ENCODE measurements at places on chromosomes 7 and 10. TPM values are rescaled to one million over a fixed set of nuclear protein-coding genes. Genes with fewer than 3 reads are reported as not detected.

DNA sequence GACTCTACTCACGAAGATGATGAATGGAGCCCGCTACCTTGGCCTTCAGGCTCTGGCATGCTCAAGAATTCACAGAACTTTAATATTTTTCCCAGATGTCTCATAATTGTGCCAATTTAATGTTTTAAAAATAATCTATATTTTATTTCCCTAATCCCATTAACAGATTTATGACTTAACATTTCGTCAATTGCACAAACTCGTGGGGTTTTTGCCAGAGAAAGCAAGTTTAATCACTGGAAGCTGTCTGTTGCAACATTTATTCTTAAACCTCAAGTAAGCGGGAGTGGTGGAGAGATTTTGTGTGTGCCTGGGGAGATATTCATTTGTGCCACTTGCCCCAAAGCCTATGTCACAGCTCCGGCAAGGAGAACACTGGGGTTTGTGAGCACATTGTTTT is 117.9 kb downstream of the TEX36 start:
- DNase-seq: no peak
- H3K4me3 ChIP-seq: no peak overlapping the region
- no peaks in the 10 kb centered on the region for H3K4me1 ChIP-seq
- no peaks in the 10 kb centered on the region for H3K36me3 ChIP-seq
- no peak overlapping the region for H3K27ac ChIP-seq

DNA sequence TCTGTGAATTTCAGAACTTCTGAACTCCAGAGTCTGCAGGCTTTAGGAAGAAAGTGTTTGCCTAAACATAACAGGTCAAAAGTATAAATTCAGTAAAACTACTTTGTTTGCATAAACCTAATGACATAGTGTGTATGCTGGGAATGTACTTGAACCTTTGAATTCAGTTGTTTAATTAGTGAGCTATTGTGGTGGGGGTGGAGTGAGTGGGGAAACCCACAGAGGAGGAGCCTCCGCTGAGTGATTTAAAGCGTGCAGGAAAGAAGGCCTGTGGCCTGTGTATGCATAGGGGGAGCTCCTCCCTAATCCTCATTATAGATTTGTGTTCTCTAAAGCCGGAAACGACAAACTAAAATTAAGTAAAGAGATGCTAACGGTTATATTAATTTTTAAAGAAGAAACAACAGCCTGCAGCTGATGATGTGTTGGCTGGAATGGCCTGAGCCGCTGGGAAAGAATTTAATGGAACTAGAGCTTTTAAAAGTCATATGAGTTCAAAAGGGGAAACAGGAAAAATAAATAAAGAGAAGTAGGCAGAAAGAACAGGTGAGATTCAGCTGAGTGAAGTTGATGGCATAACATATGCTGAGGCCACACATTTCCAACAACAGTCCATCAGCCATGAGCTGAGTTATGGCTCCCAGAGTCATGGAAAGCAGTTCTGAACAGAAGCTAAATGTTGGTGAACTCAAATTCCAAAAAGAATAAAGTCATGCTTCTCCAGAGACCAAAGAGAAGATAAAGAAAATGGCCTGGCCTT is 595.0 kb downstream of the GRM8 start:
- no peak overlapping the region for H3K27ac ChIP-seq
- DNase-seq: no peak
- no peaks in the 10 kb centered on the region for H3K4me1 ChIP-seq
- H3K27me3 ChIP-seq: no peaks in the 10 kb centered on the region
- H3K36me3 ChIP-seq: no peaks in the 10 kb centered on the region
- H3K4me3 ChIP-seq: no peak overlapping the region

DNA sequence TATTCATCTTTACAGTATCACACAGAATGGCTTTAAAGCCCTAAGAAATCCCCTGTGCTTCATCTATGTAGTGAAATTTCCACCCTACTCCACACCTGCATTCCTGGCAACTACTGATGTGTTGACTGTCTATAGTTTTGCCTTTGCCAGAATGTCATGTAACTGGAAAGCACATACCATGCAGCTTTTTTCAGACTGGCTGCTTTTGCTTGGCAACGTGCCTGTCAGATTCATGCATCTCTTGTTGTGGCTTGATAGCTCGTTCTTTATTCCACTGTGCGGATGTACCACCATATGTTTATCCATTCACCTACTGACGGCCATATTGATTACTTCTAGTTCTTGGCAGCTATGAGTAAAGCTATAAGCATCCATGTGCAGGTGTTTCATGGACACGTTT is 30.6 kb downstream of the RBM17 start:
- H3K36me3 ChIP-seq: peaks cover 25% of the 10 kb centered on the region
- no peaks in the 10 kb centered on the region for H3K27me3 ChIP-seq
- no peak overlapping the region for H3K4me3 ChIP-seq
- H3K4me1 ChIP-seq: no peaks in the 10 kb centered on the region

DNA sequence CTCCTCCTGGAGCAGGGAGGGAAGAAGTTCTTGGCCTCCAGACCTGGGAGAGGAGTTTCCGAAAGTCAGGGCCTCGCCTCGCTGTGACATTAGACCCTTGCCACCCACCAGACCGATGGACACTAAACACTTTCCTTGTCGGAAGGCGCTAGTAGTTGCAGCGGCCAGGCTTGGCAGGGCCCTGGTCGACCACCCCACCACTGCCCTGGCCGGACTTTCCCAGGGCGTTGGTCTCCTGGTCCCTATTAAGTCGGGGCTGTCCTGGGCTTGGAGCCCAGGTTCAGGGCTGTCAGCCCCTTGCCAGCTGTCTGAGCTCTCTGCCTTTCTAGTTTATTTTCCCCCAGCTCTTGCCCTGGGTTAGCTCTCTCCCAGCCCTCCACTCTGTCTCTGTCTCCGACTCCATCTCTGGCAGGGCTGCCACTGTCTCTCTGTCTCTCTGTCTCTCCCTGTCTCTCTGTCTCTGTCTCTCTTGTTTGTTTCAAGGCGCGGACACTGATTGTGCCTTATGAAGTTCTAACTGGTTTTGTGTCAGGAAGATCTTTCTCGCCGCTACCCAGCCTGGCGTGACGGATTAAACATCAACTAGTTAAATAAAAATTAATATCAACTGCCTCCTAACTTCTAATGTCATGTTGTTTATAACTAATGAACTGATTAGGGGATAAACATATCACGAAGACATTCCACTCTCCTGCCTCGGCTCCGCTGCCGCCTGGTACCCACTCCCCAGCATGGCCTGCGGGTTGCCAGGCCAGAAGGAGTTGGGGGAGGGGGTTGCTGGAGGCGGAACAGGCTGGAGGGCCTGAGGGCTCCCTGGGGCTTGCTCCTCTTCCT is 13.8 kb upstream of the PAX2 start:
- peaks cover 33% of the 10 kb centered on the region for H3K27me3 ChIP-seq
- H3K36me3 ChIP-seq: no peaks in the 10 kb centered on the region
- no peak overlapping the region for H3K4me3 ChIP-seq
- DNase-seq: no peak
- no peak overlapping the region for H3K27ac ChIP-seq

- peak overlapping the region; percentile 86 for H3K27ac ChIP-seq
- peaks cover 77% of the 10 kb centered on the region for H3K4me1 ChIP-seq
- H3K4me3 ChIP-seq: no peak overlapping the region
- H3K27me3 ChIP-seq: no peaks in the 10 kb centered on the region
- DNase-seq: no peak
Observed at GRCh38 chr10:128061306-128062300, 64.6 kb downstream of the MKI67 start.

- peaks cover 15% of the 10 kb centered on the region for H3K4me1 ChIP-seq
- no peaks in the 10 kb centered on the region for H3K36me3 ChIP-seq
- DNase-seq: no peak
- peak overlapping the region; percentile 38 for H3K27ac ChIP-seq
- H3K27me3 ChIP-seq: no peaks in the 10 kb centered on the region
Observed at GRCh38 chr10:132382231-132382922, 14.6 kb upstream of the PWWP2B start.

DNA sequence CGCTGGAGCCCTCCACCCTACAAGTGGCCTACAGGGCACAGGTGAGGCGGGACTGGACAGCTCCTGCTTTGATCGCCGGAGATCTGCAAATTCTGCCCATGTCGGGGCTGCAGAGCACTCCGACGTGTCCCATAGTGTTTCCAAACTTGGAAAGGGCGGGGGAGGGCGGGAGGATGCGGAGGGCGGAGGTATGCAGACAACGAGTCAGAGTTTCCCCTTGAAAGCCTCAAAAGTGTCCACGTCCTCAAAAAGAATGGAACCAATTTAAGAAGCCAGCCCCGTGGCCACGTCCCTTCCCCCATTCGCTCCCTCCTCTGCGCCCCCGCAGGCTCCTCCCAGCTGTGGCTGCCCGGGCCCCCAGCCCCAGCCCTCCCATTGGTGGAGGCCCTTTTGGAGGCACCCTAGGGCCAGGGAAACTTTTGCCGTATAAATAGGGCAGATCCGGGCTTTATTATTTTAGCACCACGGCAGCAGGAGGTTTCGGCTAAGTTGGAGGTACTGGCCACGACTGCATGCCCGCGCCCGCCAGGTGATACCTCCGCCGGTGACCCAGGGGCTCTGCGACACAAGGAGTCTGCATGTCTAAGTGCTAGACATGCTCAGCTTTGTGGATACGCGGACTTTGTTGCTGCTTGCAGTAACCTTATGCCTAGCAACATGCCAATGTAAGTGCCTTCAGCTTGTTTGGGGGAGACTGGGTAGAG is at the start of gene COL1A2:
COL1A2 (plus strand) TSS at position 459 of the 704 bp plus-strand sequence; CDS start at position 596, 137 bp downstream.
- H3K27me3 ChIP-seq: peaks cover 15% of the 10 kb centered on the region
- peak; percentile 3 for DNase-seq
- H3K4me1 ChIP-seq: peaks cover 8% of the 10 kb centered on the region
- no peaks in the 10 kb centered on the region for H3K36me3 ChIP-seq
- no peak within 1 kb of the TSS for H3K4me3 ChIP-seq
- H3K27ac ChIP-seq: no peak within 1 kb of the TSS

- H3K4me3 ChIP-seq: no peak overlapping the region
- no peaks in the 10 kb centered on the region for H3K27me3 ChIP-seq
Observed at GRCh38 chr7:54166419-54166818, 375.8 kb upstream of the VSTM2A start.

GRCh38 chr7:18890134-18890533 is 227.3 kb downstream of the TWIST1 start:
- DNase-seq: no peak
- no peaks in the 10 kb centered on the region for H3K4me1 ChIP-seq
- no peak overlapping the region for H3K27ac ChIP-seq
- H3K4me3 ChIP-seq: no peak overlapping the region
- H3K27me3 ChIP-seq: no peaks in the 10 kb centered on the region

GRCh38 chr7:151240942-151241754 is 7.3 kb downstream of the SMARCD3 start:
- H3K27me3 ChIP-seq: peaks cover 13% of the 10 kb centered on the region
- H3K27ac ChIP-seq: no peak overlapping the region
- peaks cover 13% of the 10 kb centered on the region for H3K36me3 ChIP-seq
- DNase-seq: no peak

DNA sequence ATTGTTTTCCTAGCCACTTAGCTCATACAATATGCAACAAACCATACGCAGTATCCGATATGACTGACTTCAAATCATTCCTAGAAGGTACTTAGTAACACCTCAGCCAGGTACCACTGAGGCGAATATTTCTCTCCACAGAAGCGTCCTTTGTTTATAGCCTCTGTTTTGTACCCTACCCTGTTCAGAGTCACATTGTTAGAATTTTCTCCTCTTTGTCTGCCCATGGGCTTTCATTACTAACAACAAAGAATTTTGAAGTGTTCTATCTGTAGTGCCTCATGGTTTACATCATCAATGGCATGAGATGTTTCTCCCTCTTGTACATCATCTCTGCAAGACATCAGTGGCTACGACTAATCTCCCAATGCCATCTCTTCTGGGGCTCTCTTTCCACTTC is 212.4 kb upstream of the GLI3 start:
- H3K27ac ChIP-seq: no peak overlapping the region
- H3K4me1 ChIP-seq: no peaks in the 10 kb centered on the region
- DNase-seq: no peak
- H3K36me3 ChIP-seq: no peaks in the 10 kb centered on the region
- no peak overlapping the region for H3K4me3 ChIP-seq
- H3K27me3 ChIP-seq: no peaks in the 10 kb centered on the region

- H3K4me3 ChIP-seq: no peak overlapping the region
- H3K36me3 ChIP-seq: no peaks in the 10 kb centered on the region
- H3K4me1 ChIP-seq: no peaks in the 10 kb centered on the region
Observed at GRCh38 chr7:18016547-18017444, 10.8 kb downstream of the PRPS1L1 start.

DNA sequence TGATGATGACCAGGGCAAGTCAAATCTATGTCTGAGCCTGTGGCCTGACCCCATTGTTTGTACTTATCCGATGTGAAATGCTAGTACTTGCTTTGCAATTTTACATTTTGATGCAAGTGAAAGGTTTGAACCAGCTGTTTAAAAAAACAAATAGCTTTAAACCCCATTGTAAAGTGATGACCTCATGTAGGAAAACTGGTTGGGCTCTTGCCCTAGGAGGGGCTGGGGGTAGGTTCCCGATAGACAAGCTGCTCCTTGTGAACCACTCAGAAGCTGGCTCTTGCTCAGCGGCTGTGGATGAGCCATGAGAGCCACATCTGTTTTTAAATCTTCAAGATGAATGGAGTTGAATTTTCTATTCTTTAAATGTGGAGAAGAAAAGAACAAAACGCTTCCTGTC is 185.3 kb downstream of the WDR11 start:
- H3K4me3 ChIP-seq: no peak overlapping the region
- no peaks in the 10 kb centered on the region for H3K27me3 ChIP-seq
- no peaks in the 10 kb centered on the region for H3K4me1 ChIP-seq
- no peak overlapping the region for H3K27ac ChIP-seq
- DNase-seq: no peak
- H3K36me3 ChIP-seq: no peaks in the 10 kb centered on the region

GRCh38 chr7:129522088-129522970 is 20.0 kb downstream of the SMKR1 start:
- H3K4me3 ChIP-seq: no peak overlapping the region
- no peaks in the 10 kb centered on the region for H3K36me3 ChIP-seq
- H3K4me1 ChIP-seq: peaks cover 31% of the 10 kb centered on the region
- no peak for DNase-seq

DNA sequence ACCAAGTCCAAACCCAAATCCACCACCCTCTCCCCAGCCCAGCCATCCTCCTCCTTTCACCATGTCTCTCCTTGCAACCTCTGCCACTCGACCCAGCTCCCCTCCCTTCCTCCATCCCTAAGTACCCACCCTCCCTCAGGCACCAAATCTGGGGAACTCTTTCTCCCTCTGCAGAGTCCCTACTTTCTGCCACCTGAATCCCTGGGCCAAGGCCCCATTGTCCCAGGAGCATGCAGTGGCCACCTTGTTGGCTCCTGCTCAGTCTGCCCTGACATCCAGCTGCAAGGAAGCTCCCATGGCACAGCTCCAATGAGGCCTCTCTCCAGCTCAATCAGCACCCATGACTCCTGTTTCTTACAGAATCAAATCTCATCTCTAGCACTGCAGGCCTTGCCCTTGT is 5.5 kb upstream of the UNC5B start:
- peaks cover 2% of the 10 kb centered on the region for H3K4me1 ChIP-seq
- no peak overlapping the region for H3K27ac ChIP-seq
- peaks cover 20% of the 10 kb centered on the region for H3K27me3 ChIP-seq
- no peaks in the 10 kb centered on the region for H3K36me3 ChIP-seq
- no peak for DNase-seq

- H3K27me3 ChIP-seq: no peaks in the 10 kb centered on the region
- no peak overlapping the region for H3K4me3 ChIP-seq
- no peak for DNase-seq
- no peak overlapping the region for H3K27ac ChIP-seq
- no peaks in the 10 kb centered on the region for H3K36me3 ChIP-seq
Observed at GRCh38 chr10:78416031-78417011, 382.7 kb downstream of the RPS24 start.

The ZNF775 gene
- 2.7 TPM for total RNA-seq

The GPR85 gene
- not detected for total RNA-seq

The PGAM2 gene
- 1.0 TPM for total RNA-seq

The GIMAP7 gene
- 100 TPM for total RNA-seq

The INA gene
- total RNA-seq: not detected

The KAZALD1 gene
- 0.49 TPM for total RNA-seq

The SEMA3A gene
- total RNA-seq: not detected

The CAMK2B gene
- not detected for total RNA-seq

The HOXA5 gene
- total RNA-seq: 0.52 TPM

All from natural killer cell (primary cell).